SK-N-SH treated with all-trans-retinoic acid at 6 μM for 48 hours (cell line): ENCODE measurements at places on chromosomes 3 and 15.

- ATAC-seq = no peak
Observed at GRCh38 chr3:132079147-132079546, 44.3 kb upstream of the CPNE4 start.

DNA sequence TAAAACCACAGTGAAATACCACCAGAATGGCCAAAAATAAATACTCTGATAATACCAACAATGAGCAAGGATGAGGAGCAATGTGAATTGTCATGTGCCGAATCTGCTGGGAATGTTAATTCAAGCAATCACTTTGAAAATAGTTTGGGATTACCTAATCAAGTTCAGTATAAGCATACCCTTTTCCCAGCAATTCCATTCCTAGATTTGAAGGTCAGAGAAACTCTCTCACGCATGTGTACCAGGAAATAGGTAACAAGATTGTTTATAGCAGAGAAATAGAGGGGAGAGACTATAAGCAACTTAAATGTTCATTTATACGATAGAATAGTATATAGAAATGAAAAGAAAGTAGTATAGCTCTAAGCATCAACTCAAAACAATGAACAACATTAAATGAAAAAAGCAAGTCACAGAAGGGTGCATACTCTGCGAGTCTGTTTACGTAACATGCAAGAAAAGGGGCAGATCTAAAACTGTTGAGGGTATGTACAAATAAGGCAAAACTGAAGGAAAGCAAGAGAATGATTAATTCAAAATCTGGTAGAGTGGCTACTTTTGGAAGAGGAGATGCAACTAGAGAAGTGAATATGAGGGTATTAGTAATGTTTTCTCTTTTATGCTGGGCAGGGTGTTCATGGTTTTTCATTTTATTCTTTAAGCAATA lies 27.4 kb downstream of the TMOD3 start:
- ATAC-seq = no peak

- ATAC-seq = no peak
Observed at GRCh38 chr15:43206054-43206453, 14.8 kb downstream of the EPB42 start.

DNA sequence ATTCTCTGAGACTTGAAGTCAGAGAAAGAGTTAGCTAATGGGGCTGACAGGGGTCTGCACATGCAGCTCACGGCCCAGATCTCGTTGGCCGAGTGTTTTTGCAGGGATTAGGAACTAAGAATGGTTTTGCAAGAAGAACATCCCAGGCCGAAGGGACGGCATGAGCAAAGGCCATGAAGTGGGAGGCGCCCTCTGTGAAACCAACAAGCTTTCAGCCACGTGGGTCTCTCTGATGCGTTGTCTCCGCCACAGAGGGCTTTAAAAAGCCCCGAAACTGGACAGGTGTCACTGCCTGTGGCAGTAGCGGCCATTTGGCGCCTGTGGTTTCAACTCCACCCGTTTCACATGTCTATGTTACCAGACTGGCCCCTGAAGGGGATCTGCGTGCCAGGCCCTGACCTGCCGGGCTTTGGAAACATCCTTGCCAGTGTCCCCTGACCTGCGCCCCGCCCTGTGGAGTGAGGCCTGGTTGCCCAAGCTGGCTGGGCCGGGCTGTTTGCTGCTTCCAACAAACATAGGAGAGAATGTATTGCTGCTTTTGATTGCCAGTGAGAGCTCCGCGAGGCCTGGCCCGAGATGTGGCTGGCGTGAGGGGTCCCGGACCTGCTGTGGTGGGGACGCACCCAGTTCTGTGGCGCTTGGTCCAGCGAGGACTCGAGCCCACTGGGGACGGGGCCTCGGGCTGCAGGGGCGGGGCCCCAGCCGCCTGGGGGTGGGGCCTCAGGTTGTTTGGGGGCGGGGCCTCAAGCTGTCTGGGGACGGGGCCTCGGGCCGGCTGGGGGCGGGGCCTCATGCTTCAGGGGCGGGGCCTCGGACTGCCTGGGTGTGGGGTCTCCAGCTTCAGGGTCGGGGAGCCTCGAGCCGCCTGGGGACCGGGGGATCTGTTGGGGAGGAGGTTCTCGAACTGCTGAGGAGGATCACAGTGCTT lies 30.4 kb downstream of the GOLGA6L2 start:
- peak; percentile 55 for ATAC-seq

- ATAC-seq = no peak
Observed at GRCh38 chr3:11982341-11982941, 21.7 kb upstream of the SYN2 start.
